ENCODE measurements at places on chromosomes 1 and 21.

DNA sequence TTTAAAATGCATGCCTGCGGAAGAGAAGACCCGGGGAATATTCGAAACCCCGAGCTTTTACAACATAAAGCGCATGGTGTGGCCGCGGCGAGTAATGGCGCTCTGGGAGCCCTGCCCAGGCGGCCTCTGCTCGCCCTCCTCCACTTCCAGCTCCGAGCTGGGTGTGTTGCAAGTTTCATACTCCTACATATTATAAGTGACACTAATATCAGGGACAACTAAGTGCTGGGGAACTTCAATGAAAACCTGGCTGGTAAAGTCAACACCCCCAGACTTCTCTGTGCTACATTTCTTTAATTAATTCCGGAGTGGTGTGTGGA is 11.8 kb downstream of the SIM2 start:
- no peak for DNase-seq

DNA sequence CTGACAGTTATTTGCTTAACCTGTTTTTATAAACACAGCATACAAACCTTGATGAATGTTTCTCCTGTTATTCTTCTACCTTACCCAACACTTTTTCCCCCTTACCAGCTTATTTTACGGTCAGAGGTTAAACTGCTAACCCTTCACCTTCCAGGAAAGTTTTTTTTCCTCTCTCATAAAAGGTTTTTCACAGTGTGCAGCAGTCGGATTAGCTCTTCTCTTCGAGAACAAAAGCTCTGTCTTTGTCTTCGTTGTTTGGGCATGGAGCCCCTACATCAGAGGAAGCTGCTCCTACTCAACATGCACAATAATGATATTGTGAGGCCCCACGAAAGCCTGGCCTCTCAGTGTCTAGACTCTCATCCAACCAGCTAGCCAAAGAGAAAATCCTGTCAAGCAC is 42.0 kb downstream of the DENND1B start:
- no peak for DNase-seq

DNA sequence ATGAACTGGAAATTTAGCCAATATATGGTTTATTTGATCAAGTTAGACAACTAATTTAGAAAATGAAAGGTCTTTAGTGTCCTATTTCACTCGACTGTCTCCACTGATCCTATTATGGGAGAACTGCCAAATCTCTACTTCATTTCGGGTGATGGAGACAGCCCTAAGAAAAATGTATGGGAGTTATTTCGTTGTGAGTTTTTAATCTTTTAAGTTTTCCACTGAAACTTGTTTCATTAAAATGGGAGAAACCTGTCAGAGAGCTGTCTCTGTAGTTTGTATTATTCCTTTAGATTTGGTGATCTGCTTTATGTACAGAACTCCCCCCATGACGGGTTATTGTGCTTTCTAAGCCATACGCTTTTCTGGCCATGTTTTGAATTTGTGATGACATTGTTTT is 899.7 kb downstream of the ADGRL2 start:
- no peak for DNase-seq

- no peak for DNase-seq
Measured at GRCh38 chr1:17119773-17120480, 676 bp upstream of the PADI2 start.

DNA sequence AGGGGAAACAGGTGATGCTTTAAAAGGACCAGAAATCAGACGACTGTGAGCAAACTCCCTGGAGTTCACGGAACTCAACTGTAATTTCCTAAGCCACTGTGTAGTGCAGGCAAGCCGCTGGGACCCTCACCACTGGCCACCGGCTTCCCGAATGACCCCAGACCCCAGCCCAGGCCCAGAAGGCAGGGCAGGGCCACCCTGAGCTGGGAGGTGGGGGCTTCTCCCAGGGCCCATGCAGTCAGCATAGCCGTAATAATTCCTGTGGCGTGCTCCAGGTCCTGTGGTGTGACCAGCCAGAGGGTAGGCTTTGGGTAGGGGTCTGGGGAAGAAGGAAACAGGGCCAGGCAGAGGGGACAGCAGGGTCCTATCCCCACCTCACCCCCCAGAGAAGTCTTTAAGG is 3.5 kb upstream of the ARF1 start:
- DNase-seq = no peak

GRCh38 chr21:39430457-39430856 is 15.1 kb downstream of the LCA5L start:
- no peak for DNase-seq

DNA sequence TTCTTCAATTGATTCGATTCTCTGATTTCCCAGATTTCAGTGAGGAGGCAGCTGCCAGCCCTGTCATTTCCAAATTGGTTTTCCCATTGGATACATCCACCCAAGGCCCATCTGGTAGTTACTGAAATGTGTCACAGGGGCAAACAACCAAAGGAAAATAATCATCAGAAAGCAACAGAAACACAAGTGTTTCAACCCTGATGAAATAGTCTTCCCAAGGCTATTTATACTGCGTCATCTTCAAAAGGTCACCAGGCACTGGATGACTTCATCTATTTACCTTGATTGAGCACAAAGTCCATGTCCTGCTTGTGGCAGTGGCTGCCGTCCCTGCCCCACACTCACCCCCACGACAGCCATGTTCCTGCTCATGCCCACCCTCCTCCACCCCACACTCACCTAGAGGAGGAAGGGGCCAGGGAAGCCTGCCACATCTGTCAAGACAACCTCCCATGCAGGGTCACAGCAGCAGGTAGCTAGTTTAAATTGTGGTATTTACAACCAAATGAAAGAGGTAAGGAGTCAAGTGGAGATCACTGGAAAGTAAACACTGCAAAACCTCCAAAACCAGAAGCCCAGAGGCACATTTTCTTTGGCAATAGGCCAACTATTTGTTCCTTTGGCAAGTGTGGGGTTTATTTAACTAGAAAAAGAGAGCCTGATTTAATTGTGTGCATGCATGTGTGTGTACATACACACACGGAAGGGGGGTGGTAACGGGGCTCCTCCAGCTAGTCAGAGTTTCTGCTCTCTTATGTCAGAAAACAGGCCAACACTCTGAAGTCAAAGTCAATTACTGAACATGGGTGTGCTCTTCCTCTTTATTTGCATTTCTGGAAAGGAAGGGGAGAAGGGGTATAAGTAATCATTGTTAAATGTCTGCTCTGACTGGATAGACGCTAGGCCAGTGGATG is 49.5 kb upstream of the RAB4A start:
- DNase-seq = no peak
